ENCODE measurements at places on chromosomes 6 and 20.

GRCh38 chr6:106085692-106085983 is 498 bp upstream of the PRDM1 start:
- H3K36me3 ChIP-seq = no peaks in the 10 kb centered on the region
- peak overlapping the region; percentile 83 for H3K4me3 ChIP-seq
- DNase-seq = no peak
- no peaks in the 10 kb centered on the region for H3K27me3 ChIP-seq
- H3K27ac ChIP-seq = peak overlapping the region; percentile 92

- H3K27me3 ChIP-seq = no peaks in the 10 kb centered on the region
- no peaks in the 10 kb centered on the region for H3K4me1 ChIP-seq
- H3K27ac ChIP-seq = no peak overlapping the region
- DNase-seq = no peak
These were observed 30.4 kb downstream of the TXNDC5 start for GRCh38 chr6:7879980-7880717.

- DNase-seq = no peak
- H3K4me1 ChIP-seq = no peaks in the 10 kb centered on the region
- no peaks in the 10 kb centered on the region for H3K36me3 ChIP-seq
- H3K4me3 ChIP-seq = no peak overlapping the region
- no peaks in the 10 kb centered on the region for H3K27me3 ChIP-seq
- H3K27ac ChIP-seq = no peak overlapping the region
These were observed 79.0 kb downstream of the PSMG4 start for GRCh38 chr6:3337521-3338350.

- no peak overlapping the region for H3K4me3 ChIP-seq
- peaks cover 5% of the 10 kb centered on the region for H3K4me1 ChIP-seq
- no peak overlapping the region for H3K27ac ChIP-seq
- H3K36me3 ChIP-seq = no peaks in the 10 kb centered on the region
- DNase-seq = no peak
These were observed 32.2 kb downstream of the ADA start for GRCh38 chr20:44619294-44619693.

GRCh38 chr6:42423244-42423643 is 28.5 kb downstream of the TRERF1 start:
- no peak overlapping the region for H3K4me3 ChIP-seq
- H3K27ac ChIP-seq = no peak overlapping the region
- DNase-seq = no peak
- no peaks in the 10 kb centered on the region for H3K27me3 ChIP-seq
- H3K36me3 ChIP-seq = no peaks in the 10 kb centered on the region

DNA sequence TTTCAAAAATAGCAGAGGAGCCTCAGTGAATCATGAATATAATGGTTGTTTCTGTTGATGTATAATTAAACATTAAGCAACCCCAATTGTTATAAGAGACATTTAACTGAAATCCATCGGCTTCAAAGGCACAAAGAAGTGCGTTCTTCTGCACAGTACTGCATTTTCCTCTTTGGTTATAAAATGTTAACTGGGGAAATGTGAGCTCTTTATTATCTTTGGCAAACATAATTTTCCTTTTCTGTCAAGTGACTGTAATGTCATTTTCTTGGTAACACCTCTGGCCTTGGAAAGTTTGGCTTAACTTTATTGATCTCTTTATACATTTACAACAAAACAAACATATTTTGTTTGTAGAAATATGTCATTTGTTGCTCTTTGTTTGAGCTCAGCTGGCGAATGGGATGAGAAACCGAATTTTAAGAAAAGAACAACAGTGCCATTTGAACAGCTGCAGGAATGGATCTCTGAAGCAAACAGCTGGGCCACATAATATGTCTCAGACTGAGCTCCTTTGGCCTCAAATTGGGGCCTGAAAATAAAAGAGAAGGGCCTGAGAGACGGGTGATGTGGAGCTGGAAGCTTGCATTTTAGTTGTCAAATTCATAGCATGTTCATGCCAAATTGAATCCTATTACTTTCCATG is 427.0 kb upstream of the SPTLC3 start:
- H3K27me3 ChIP-seq = no peaks in the 10 kb centered on the region
- H3K4me1 ChIP-seq = no peaks in the 10 kb centered on the region
- no peak overlapping the region for H3K4me3 ChIP-seq
- no peaks in the 10 kb centered on the region for H3K36me3 ChIP-seq

- no peak overlapping the region for H3K27ac ChIP-seq
- no peak overlapping the region for H3K4me3 ChIP-seq
- no peaks in the 10 kb centered on the region for H3K36me3 ChIP-seq
- no peaks in the 10 kb centered on the region for H3K4me1 ChIP-seq
- no peaks in the 10 kb centered on the region for H3K27me3 ChIP-seq
These were observed 442.2 kb downstream of the RNF144B start for GRCh38 chr6:18829272-18829870.

DNA sequence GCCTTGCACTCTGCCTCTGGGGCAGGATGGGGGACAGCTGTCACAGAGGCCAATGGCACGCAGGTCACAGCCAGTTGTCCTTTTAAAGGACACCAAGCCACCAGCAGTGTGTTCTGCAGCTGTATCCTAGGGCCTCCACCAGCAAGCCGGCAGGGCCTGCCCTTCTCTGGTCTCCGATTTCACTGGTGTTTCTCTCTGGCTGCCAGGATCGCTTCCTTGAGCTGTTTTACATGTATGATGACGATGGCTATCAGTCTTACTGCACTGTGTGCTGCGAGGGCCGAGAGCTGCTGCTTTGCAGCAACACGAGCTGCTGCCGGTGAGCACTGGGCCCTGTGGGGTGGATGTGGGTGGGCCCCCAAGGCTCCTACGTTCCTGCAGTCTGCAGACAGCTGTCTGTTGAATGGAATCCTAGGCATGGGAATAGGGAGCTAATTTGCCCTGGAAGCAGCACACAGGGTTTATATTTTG is 22.7 kb upstream of the MAPRE1 start:
- H3K27me3 ChIP-seq = no peaks in the 10 kb centered on the region
- H3K4me3 ChIP-seq = no peak overlapping the region
- H3K36me3 ChIP-seq = no peaks in the 10 kb centered on the region
- H3K27ac ChIP-seq = no peak overlapping the region
- H3K4me1 ChIP-seq = no peaks in the 10 kb centered on the region

DNA sequence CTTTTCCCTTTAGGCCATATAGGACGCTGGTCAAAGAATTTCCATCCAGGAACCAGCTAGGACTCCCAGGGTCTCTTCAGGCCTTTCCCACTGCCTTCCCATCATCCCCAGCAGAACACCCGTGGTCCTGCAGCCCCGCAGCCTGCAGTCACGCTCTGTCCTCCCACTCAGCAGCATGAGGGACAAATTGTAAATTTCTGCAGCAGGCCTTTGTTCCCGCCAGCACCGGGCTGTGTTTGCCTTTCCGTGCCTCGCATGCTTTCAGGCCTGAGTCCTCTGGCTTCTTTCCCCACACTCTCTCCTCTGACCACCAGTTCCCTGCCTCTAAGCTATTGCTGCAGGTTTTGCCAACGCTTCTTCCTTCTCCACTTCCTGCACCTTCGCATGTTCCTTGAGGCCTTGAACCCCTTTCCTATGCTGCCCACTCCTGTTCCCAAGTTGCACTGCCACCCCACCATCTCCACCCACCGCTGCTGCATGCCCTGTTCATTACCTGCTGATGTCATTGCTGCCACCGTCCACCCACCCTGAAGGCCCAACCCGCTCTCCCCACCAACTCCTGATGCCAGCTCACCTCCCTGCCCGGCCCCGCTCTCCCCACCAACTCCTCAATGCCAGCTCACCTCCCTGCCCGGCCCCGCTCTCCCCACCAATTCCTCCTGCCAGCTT is 49.8 kb downstream of the RNASET2 start:
- H3K27ac ChIP-seq = no peak overlapping the region
- no peaks in the 10 kb centered on the region for H3K36me3 ChIP-seq
- DNase-seq = no peak
- H3K27me3 ChIP-seq = no peaks in the 10 kb centered on the region
- no peak overlapping the region for H3K4me3 ChIP-seq
- H3K4me1 ChIP-seq = no peaks in the 10 kb centered on the region

- peak overlapping the region; percentile 69 for H3K27ac ChIP-seq
- no peaks in the 10 kb centered on the region for H3K27me3 ChIP-seq
- DNase-seq = peak; percentile 40
These were observed 55.6 kb downstream of the DSTN start for GRCh38 chr20:17625246-17626051.

- no peak overlapping the region for H3K27ac ChIP-seq
- H3K4me3 ChIP-seq = no peak overlapping the region
- DNase-seq = no peak
- no peaks in the 10 kb centered on the region for H3K36me3 ChIP-seq
These were observed 39.0 kb downstream of the MAS1 start for GRCh38 chr6:159929819-159930218.

DNA sequence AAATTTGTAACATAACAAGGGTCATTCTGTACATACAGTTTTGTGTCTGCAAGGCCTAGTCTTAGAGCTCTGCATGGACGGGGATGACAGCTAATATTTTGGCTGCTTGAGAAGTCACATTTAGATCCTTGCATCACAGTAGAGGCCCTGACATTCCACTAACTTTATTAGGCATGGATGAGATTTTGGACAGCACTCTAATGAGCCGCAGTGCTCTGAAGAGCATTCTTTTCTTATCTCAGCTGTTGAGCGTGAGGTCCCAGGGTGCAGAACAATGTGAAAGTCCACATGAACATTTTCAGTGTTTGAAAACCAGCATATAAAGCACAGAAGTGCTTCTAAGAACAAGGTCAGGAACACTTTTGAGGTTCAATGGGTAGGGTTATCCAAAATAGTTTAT is 58.9 kb downstream of the IPCEF1 start:
- no peak overlapping the region for H3K4me3 ChIP-seq
- H3K4me1 ChIP-seq = no peaks in the 10 kb centered on the region
- H3K27me3 ChIP-seq = no peaks in the 10 kb centered on the region
- no peak for DNase-seq
- no peak overlapping the region for H3K27ac ChIP-seq

DNA sequence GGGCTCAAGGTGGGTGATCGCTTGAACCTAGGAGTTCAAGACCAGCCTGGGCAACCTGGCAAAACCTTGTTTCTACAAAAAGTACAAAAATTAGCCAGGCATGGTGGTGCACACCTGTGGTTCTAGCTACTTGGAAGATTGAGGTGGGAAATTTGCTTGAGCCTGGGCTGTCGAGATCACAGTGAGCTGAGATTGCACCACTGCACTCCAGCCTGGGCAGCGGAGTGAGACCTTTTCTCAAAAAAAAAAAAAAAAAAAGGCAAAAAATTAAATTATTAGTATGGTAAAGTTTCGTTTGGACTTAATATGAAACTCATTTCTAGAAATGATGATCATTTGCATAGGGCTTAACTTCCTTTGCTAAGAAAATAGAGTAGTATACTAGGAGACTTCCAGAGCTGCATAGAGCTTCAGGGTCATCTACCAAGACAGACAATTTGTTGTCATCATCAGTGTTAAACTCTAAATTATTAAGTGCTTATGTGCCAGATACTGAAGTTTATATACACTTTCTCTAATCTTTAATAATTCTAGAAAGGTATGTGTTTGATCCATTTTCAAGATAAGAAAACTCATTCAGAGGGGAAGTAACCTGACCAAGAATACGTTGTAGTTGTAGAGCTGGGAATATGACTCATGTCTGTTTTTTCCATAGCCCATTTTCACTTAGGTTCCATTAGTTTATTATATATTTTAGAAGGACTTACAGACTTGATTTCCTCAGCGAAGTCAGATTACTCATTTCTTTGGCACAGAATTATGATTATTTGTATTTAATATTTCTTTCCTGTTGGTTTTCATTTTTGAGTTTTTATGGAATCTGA is 84.5 kb downstream of the SLC16A10 start:
- H3K36me3 ChIP-seq = no peaks in the 10 kb centered on the region
- no peak overlapping the region for H3K27ac ChIP-seq
- H3K4me1 ChIP-seq = no peaks in the 10 kb centered on the region
- DNase-seq = no peak
- no peak overlapping the region for H3K4me3 ChIP-seq

GRCh38 chr6:132009175-132009574 is 58.0 kb upstream of the CCN2 start:
- no peaks in the 10 kb centered on the region for H3K27me3 ChIP-seq
- H3K4me1 ChIP-seq = no peaks in the 10 kb centered on the region
- no peak overlapping the region for H3K27ac ChIP-seq
- no peak for DNase-seq

DNA sequence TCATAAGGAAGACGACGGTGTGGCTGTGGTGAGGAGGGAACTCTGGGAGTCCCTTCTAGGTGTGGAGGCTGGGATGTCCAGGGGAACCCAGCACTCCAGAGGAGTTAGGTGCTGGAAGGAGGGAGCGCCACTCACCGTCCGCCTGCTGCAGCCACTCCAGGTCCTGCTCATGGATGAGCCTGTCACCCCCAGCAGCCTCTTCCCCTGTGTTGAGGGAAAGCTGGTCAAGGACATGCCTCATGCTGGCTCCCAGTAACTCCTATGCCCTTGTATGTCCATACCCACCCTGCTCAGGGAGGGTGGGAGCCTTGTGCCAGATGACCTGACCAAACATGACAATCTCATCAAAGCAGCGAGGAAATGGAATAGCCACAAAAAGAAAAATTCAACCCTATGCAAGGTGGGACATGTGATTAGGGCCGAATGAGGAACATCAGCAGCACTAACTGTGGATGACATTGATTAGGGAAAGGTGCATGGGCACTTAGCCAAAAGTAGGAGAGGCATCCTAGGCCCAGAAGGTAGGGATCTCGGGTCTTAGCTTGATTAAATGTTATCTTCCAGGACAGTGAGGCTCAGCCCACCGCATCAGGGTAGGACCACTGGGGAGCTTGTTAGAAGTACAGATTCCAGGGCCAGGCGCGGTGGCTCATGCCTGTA is 3.0 kb downstream of the DNPH1 start:
- H3K4me1 ChIP-seq = peaks cover 1% of the 10 kb centered on the region
- H3K27ac ChIP-seq = no peak overlapping the region
- no peaks in the 10 kb centered on the region for H3K27me3 ChIP-seq
- DNase-seq = no peak
- H3K36me3 ChIP-seq = no peaks in the 10 kb centered on the region

GRCh38 chr6:137160763-137161162 is 12.7 kb downstream of the IL22RA2 start:
- no peak overlapping the region for H3K4me3 ChIP-seq
- peaks cover 21% of the 10 kb centered on the region for H3K4me1 ChIP-seq
- no peaks in the 10 kb centered on the region for H3K36me3 ChIP-seq

- H3K4me1 ChIP-seq = no peaks in the 10 kb centered on the region
- H3K27me3 ChIP-seq = no peaks in the 10 kb centered on the region
- H3K4me3 ChIP-seq = no peak overlapping the region
- no peak overlapping the region for H3K27ac ChIP-seq
These were observed 47.4 kb upstream of the DDR1 start for GRCh38 chr6:30836957-30837356.

- H3K4me3 ChIP-seq = no peak overlapping the region
- H3K27ac ChIP-seq = no peak overlapping the region
These were observed 221.6 kb downstream of the OGFRL1 start for GRCh38 chr6:71510057-71510713.

GRCh38 chr6:126069449-126069848 is 83.1 kb downstream of the TRMT11 start:
- no peaks in the 10 kb centered on the region for H3K27me3 ChIP-seq
- no peak overlapping the region for H3K4me3 ChIP-seq

- H3K27ac ChIP-seq = peak overlapping the region; percentile 95
- no peaks in the 10 kb centered on the region for H3K36me3 ChIP-seq
These were observed 1.5 kb upstream of the RREB1 start for GRCh38 chr6:7106215-7106751.

GRCh38 chr6:50062051-50062450 is 12.3 kb upstream of the DEFB112 start:
- DNase-seq = no peak
- no peaks in the 10 kb centered on the region for H3K27me3 ChIP-seq
- no peak overlapping the region for H3K27ac ChIP-seq
- no peak overlapping the region for H3K4me3 ChIP-seq
- H3K36me3 ChIP-seq = no peaks in the 10 kb centered on the region
- H3K4me1 ChIP-seq = no peaks in the 10 kb centered on the region
